CD4-positive, alpha-beta T cell treated with Interleukin-15 for 1 hour (primary cell): ENCODE measurements at places on chromosomes 6 and 20.
A peak's percentile ranks its signal among the peaks of the same experiment; 100 is the strongest.

DNA sequence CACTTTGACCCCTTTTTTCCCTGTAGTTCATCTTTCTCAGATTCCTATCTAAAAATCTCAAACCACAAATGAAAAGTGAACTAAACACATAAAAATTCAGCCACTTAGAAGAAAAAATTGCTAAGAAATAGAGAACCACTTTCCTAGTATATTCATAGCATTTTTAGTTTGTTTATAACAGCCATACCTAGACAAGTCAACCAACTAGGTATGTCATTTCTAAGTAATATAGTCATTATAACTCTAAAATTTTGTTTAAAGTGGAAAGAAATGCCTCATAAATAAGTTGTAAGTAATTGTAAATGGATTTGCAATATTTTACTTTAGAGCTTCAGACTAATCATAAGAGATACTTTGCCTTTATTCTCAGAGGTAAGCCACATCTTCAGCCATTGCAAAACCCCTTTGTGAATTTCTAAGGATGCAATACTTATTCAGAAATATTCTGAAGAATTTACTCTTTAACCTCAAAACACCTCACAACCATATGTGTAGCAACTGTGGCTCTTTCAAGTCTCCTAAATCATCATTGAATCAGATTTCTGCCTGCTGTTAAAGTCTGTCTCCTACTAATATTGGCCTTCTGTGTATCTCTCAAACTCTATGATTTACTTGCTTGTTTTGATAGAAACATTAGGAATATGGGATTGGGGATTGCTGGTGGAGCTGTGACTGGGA, 6.9 kb upstream of the SUMO4 start:
- no peak for DNase-seq

- no peak for DNase-seq
Measured at GRCh38 chr20:19181552-19181951, 30.9 kb upstream of the SLC24A3 start.

DNA sequence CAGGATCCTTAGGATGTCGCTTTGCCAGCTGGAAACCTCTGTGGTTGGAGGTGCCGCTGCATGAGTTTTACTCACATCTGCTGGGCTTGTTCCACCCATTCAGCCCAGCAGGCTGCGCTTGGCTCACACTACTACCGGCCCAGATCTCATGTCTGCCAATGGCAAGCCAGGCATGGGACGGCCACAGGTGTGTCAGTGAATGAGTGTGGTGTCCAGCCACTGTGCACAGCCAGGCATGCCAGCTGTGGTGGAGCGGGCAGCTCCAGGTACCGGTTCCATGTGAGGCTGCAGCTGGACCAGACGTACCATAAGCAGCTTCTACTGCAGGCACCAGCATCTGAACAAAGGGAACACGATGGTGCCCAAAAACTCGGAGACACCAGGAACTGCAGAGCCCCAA, 33.1 kb upstream of the ASF1A start:
- no peak for DNase-seq

DNA sequence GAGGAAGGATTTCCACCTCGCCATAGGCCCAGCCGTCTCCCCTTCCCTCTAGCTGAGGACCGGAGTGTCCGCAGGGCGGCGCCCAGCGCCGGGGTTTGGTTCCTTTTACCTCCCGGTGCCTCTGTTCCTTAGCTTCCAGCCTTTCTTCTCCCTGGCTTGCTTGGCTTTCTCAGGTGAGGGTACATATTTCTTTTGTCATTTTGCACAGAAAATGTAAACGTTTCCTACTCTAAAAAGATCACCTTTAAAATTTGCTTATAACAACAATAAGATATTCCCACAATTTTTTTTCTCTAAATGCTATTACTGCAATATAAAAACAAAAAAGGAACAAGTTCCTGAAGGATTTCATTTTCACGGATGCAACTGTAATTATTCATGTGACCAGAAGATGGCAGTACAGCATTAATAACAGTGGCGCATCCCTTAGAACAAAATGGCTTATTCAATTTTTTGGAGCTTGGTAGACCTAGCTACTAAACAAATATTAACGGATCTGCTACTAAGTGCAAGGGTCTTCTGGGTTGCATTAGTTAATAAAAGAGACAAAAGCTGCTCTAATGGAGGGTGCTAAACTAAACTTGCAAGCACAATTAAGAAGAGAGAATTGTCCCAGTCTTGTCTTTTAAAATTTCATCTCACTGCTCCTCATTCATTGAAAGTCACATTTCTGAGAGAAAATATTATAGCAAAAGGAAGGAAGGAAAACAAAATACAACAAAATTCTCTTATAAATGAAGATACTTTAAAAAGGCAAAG, 172.9 kb downstream of the ADGRG6 start:
- DNase-seq: no peak

- DNase-seq: no peak
Measured at GRCh38 chr20:63791497-63792156, 39.4 kb downstream of the ZBTB46 start.

DNA sequence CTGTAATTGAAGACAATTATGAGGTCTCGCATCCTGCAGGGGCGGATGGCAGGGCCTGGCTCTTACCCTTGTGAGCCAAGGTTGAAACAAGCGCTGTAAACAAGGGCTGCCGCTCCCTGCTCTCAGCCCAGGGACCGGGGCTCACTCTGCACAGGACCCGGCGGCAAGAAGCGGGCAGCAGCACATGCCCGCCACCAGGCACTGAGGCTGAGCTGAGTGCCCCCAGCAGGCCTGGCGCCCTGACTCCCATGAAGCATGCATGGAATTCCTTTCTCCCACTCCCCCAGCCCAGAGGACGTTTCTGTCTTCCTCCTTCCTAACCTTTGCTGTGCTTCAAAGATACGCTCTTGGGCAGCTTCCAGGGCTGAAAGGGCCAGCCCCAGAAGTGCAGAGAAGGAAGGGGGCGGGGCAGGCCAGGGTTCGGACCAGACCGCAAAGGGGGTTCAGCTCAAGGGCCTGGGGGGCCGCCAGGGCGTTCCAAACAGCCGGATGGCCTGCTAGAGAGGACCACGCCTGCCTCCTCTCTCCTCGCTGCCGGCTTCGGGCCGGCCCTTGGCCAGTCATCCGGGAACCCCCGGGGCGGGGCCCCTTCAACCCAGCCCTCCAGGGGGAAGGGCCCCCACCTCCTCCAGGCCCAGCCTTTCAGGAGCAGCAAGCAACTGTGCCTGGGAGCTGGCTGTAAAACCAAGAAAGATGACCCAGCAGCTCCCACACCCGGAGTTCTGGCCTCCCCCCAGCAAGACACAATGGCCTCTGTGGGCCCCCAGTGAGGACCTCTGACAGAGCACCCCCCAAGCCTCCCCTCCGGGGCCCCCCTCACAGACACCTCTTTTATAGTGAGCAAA, 109.9 kb downstream of the NOL4L start:
- DNase-seq: peak; percentile 50

- DNase-seq: no peak
Measured at GRCh38 chr6:120947111-120947510, 387.2 kb downstream of the TBC1D32 start.

DNA sequence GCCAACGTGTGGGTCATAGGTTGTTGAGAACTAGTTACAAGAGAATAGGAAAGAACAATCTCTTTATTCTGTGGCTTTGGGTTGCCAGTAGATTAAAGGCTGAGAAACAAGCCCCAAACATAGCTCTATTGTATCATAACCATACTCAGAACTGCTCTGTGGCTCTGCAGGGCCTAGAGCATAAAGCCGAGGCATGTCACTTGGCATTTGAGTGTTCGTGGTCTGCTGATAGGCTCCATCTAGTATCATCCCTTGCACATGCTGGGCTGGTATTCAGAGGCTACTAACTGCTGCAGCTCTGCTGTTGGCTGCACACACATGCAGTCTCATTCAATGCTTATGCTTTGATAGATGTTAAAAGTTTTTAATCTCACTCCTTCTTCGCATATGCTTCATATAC, 157.9 kb downstream of the OGFRL1 start:
- DNase-seq: no peak

DNA sequence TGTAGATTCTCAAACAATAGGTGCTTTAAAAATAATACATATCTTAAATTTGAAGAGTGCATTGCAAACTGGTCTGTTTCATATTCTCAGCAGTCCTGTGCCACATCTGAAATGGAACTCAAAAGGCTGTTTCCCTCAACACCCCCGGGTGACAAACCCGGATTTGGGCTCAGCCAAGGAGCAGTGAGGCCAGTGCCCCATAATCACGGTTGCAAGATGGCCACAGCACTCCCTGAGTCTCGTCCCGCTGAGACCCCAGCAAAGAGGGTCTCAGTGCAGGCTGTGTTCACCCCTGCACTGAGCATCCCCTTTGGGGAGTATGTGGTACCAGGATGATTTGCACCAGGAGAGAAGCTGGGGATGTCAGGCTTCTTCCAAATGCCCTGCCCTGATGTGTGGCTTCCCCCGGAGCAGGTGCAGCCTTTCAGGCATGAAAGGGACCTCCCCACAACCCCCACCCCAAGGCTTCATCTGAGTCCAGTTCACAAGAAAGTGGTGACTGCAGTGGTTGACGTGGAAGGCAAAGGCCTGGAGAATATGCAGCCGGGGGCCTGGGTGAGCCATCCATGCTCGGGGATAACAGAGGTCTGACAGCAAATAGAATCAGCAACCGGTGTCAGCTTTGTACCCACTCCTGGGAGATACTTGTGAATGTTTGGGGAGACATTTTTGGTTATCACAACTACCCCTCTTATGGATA, 202.9 kb downstream of the SYNDIG1 start:
- DNase-seq: no peak

DNA sequence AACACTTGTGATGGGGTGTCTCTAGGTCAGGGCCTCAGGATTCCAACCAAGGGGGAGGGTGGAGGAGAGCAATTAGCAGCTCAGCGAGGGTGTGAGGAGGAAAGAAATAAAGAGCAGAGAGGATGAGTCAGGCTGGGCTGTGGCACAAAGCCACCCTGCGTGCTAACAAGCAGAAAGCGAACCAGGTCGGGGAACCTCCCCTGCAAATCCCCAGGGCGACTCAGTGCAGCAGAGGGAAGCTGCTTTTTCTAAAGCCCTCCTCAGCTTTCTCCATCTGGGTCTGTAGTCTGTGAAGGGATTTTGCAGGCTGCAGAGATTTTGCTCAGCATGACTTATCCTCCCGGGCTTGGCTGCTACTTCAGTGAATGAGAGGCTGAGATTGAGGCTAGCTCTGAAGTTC, 6.6 kb upstream of the SPO11 start:
- DNase-seq: no peak

DNA sequence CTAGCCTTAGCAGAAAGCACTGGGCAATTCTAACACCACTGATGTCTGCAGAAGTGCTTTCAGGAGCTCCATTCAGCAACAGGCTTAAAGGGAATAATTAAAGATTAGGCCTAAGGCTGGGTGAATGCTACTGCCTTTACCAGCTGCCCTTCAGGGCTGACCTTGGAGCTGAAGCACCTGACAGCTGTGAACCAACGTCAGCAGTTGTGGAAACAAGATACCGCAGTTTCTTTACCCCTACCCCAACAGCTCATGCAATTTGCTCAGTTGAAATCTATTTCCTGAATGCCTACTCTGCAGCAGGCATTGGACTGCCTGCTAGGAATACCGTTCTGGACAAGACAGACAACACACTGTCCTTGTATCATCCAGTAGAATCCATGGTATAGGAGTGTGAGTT, 51.5 kb upstream of the ADTRP start:
- no peak for DNase-seq

DNA sequence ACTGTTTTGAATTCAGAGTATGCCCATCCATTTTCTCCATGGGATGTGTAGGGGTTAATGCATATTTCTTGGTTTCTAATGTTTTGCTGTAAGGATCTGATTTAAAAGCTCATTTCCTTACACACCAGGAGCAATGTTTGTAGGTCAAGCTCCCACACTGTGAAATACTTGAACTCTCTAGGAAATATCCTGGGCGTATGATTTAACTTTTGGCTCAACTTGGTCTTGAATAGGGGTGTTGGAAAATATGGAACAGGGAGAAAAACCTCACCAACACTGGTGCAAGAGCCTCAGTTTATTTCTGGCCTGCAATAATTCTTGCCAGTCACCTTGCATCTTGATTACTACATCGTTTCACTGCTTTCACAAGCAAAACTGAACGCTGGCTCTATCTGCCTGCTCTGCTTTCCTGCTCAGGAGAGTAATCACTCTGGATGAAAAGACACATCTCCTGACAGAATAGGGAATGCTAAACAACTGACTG, 25.1 kb upstream of the RFPL4B start:
- DNase-seq: no peak

- DNase-seq: no peak
Measured at GRCh38 chr6:1827984-1828793, 218.5 kb downstream of the FOXC1 start.

DNA sequence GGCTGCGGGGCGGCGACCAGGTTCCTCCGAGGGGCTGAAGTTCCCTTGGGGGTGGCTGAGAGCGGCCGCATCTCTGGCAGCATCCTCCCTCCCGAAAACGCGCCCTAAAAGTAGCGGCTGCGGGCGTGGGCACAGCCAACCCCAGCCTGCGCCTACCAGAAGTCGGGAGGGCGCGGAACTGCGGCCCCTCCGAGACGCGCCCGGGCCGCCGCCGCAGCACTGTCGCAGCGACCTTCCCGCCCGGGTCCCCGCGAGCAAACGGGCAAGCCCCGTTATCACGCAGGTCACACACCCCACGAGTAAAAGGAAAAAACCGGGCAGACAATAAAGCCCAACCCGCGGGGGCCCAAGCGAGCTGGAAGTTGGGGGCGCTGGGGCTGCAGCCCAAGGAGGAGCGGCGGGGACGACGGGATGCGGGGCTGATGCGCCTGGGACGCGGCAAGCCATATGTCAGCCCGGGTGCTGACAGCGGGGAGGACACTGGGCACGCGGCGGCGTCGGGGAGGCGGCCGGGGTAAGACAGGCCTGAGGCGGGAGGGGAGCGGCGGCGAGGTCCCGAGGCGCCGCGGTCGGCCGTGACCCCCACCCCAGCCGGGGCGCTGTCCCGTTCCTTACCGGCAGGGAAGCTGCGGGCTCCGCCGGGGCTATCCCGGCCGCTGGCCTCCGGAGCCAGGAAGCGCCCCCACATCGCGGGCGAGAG, 659 bp downstream of the CEP85L start:
- DNase-seq: peak; percentile 31

DNA sequence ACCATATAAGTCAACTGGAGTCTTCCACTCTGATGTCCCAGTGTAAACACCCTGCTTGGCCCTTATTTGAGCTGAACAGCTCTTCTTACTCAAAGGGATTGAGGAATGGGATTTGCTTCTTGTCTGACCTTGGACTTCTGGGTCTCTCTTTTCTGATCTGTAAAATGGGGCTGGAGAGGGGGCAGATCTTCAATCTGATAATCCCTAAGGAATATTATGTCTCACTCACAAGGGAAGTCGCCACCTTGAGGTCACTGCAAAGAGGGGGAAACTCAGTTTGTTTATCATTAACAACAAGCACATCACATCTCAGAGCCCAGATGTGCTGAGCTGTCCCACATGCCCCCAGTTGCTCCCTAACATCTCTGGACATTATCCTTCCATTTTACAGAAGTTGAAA, 15.1 kb downstream of the KCNS1 start:
- DNase-seq: no peak

- no peak for DNase-seq
Measured at GRCh38 chr6:39786649-39787048, 5.5 kb upstream of the DAAM2 start.

DNA sequence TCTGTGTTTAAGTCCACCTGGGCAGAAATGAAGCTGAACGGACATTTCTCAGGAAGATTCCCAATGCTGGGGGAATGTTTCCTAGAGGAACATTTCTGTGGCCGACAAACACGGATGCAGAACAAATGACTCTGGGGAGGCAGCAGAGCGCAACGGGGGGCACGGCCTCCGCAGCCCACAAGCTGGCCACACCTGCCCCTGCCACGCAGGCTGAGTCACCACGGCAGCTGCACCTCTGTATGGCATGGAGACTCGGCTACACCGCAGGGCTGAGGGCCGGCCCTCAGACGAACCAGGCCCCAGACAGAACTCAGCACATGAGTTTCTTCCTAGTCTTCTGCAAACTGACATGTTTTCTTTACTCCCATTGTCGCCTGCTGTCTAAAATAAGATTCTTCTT, 10.0 kb upstream of the PRR18 start:
- no peak for DNase-seq

- no peak for DNase-seq
Measured at GRCh38 chr6:109922851-109923250, 55.3 kb upstream of the GPR6 start.
